ENCODE measurements at places on chromosomes 1 and 21.

DNA sequence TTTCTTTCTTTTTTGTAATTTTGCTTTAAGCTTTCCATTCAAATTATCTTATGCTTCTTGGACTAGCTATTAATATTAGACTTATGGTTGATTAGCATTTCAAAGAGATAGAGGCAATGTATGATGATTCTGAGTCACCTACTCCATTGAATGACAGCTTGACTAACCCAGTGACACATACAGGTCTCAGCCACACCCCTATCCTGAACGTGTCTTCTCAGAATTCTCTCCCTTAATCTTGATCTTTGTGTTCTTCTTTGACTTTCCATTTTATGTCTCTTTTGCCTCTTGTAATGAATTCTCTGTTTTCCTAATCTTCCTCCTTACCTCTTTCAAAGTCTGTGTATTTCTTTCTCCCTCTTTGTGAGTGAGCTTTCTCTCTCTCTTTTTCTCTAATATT is 241.1 kb downstream of the PDE4B start:
- DNase-seq = no peak

DNA sequence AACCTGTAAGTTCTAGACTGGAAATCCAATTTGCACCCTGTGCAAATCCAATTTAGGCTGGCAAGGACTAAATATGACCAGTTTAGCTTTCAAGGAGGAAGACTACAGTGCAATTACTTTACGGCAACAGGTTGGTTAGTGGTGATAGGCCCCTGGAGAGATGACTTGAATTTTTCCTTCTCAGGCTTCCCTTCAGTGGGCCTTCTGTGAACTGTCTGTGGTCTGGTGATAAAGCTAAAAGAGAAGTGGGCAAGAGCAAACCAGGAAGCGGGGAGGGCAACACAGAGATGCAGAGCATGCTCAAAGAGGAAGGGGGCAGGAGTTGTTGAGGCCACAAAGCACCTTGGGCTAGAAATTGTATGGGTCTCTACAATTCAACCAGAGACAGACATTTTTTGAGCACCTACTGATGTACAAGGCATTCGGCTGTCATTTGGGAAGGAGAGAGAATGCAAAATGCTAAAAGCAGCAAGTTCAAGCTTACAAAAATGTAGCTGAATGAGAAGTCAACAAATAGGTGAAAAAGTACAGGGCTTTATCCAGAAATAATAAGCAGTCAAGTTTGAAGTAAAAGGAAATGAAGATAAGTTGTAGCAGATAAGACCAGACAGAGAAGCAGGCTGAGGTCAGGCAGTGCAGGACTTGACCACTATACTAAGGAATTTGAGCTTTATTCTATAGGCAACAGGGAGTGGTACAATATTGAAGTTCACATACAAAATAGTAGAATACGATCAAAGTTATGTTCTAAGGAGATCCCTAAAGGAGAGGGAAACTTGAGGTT is 23.9 kb downstream of the INPP5B start:
- no peak for DNase-seq

DNA sequence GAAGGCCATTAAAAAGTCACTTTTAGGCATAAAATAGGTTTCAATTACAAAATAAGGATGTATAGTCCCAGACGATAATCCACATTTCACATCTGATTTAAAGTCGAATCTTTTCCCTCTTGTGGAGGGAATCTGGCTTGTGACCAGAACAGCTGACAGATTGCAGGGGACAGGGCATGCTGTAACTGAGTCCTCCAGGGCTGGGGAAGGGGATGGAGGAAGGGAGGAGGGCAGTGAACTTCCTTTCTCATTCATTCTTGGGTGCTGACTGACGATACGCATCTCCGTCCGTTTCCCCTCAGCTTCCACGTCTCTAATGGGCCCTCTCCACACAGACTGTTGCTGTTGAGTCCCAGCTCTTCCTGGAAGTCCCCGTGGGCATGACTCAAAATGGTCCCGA is 108.1 kb upstream of the CSF3R start:
- no peak for DNase-seq

GRCh38 chr21:44949161-44949778 is 9.4 kb downstream of the SLX9 start:
- no peak for DNase-seq

GRCh38 chr1:10056599-10056987 is 23.8 kb downstream of the UBE4B start:
- DNase-seq = no peak

DNA sequence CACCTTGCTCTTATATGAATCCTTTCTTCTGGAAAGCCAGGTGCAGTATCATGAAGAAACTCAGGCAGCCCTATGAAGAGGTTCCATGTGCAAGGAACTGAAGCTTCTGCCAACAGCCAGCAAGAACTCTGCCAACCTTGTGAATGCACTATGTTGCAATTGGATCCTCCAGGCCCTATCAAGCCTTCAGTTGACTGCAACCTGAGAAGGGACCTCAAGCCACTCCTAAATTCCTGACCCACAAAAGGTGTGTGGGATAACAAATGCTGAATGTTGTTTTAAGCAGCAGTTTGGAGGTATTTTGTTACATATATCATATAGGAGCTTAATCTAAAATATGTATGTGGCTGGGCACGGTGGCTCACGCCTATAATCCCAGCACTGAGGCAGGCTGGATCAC is 84.0 kb downstream of the RERE start:
- no peak for DNase-seq

GRCh38 chr1:193115629-193116227 is 6.1 kb upstream of the CDC73 start:
- no peak for DNase-seq

DNA sequence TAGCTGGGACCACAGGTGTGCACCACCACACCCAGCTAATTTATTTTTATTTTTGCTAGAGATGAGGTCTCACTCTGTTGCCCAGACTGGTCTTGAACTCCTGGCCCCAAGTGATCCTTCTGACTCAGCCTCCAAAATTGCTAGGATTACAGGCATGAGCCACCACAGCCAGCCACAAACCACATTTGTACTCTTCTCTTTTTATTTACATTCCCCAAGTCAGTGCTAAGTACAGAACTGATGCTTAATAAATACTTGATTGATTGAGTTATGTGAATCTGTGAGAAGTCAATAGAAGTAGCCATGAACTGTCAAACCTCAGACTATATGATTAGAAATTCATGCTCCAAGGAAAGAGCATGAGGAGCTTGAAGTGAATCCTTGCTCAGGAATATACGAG is 48.5 kb upstream of the S1PR1 start:
- DNase-seq = no peak

DNA sequence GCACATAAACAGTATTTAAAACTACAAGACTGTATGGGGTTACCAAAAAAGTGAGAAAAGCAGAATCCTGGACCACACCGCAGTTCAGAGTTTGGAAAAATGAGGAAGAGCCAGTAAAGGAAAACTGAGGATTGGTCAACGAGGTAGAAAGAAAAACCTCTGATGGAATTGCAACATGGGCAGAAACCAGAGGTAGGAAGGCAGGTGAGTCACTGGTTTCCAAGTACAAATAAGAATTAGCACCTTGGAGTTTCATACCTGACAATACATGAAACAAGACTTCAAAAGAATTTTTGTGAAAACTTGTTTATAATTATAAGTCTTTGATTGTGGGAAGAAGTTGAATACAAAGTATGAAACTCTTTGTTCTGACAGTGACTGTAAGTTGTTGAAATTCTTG is 533.7 kb upstream of the DAB1 start:
- DNase-seq = no peak

GRCh38 chr1:176444286-176444685 is 18.7 kb upstream of the PAPPA2 start:
- DNase-seq = no peak

- no peak for DNase-seq
Observed at GRCh38 chr1:63157085-63157484, 165.3 kb upstream of the FOXD3 start.

DNA sequence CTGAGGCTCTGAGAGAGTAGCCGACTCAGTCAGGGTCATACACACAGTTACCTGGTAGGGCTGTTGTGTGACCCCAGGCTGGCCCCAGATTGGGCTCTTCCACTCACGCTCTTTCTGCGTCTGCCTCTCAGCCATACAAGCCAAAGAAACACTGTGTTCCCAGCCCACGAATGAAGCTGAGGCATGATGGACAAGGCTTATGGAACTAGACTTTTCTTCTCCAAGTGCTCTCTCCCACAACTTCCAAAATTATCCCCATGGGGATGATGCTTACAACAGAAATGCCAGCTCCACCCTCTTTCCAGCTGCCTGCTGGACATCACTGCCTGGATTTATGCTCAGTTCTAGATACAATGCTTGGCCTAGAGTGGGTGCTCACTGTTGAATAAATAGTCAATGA is 102.8 kb upstream of the JUN start:
- DNase-seq = no peak

- DNase-seq = no peak
Observed at GRCh38 chr1:243580072-243580471, 270.0 kb downstream of the AKT3 start.

DNA sequence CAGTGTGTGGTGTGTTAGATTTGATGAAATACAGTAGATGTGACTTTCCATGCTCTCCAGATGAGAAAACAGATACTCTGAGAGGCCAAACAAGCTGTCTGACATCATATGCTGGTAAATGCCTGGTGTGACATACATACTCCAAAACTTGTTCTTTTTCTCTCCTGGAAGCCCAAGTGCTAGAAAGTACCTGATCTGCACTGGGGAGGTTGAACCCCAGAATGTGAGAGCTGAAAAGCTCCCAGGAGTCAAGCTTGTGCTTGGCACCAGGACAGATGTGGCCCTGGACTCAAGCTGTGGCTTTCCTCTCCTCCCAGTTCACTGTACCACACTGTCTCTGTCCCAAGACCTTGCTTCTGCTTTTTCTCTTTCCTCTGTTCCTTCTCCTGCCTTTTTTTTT is 389.0 kb upstream of the USP24 start:
- DNase-seq = no peak

GRCh38 chr1:235683653-235684052 is 34.1 kb upstream of the GNG4 start:
- DNase-seq = no peak

- no peak for DNase-seq
Observed at GRCh38 chr1:200128944-200129879, 101.7 kb downstream of the NR5A2 start.

DNA sequence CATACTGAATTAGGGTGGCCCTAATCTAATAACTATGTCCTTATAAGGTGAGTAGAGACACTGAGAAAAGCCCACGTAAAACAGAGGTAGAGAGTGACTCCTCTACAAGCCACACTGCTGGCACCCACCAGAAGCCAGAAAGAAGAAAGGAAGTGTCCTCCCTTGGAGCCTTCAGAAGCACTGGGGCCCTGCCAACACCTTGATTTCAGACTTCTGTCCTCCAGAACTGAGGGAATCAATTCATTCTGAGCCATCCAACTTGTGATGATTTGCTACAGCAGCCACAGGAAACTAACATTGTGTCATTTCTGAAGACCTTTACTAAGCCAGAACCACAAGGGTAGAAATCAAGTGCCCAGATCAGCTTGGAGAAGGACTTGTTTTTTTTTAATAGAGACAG is 15.0 kb downstream of the GNB1 start:
- DNase-seq = no peak

GRCh38 chr1:192407206-192407605 is 90.4 kb downstream of the RGS21 start:
- DNase-seq = no peak

DNA sequence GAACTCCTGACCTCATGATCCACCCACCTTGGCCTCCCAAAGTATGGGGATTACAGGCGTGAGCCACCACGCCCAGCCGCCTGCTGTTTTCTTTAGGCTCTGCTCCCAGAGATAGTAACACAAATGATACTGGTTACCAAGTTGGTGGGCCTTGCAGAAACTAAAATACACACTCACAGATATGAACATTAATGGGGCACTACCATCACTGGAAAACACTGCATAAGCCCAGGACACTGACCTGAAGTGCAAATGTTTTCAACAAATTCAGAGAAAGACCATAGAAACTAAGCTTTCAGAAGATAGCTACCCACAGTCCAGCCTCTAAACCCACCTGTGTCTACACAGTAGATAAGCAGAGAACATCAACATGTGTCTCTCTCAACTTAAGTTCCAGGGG is 180.5 kb downstream of the FCRL5 start:
- DNase-seq = no peak

- DNase-seq = no peak
Observed at GRCh38 chr1:65431111-65431705, 10.7 kb downstream of the LEPR start.

- no peak for DNase-seq
Observed at GRCh38 chr1:159492575-159493323, 43.1 kb downstream of the OR10J5 start.

DNA sequence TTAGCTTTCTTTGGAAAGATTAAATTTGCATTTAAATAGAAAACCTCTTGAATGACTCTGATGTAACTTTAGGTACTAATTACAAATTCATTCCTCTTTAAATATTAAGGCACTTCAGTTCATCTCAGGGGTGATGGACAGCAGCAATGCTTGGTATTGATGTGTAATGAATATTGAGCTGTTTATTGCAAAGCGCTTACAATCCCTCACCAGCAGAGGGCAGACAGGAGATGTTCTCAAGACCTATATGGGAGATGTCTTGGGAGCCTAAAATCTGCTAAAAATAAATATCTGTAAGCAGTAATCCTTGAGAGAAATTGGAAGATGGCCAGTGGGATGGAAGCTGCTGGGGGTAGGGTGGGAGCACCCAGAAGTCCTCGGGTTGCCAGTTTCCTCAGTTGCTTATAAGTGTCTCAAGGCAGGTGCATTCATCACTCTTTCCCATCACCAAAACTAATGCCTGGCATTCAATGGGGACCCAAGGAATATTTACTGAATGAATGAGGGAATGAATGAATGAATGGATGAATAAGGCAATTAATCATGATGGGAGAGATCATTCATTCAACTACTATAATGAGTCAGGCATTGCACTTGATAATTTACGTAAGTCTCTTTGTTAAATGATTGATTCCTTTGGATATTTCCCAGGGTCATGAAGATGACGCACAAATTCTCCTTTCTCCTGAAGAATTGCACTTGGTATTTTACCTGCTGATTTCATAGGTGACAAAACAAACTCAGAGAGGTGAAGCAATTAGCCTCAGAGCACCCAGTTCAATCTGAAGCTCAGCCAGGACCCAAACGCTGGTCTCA is 2.3 kb downstream of the KLHDC8A start:
- no peak for DNase-seq

DNA sequence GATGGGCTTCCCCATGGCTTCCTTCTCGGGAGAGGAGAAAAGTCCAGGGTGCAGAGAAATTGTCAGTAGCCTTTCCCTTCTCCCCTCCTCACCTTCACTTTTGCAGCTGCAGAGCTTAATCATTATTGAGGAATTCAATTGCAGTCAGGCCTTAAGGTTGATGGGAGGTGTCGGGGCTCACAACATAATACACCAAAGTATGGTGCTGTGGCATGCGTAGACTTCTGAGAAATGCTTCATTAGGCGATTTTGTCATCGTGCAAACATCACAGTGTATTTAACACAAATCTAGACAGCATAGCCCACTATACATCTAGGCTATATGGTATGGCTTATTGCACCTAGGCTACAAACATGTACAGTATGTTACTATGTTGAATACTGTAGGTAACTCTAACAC is 100.2 kb upstream of the PPM1J start:
- no peak for DNase-seq

- no peak for DNase-seq
Observed at GRCh38 chr1:234672349-234673135, 62.6 kb upstream of the IRF2BP2 start.
